Osteoblast (primary cell): ENCODE measurements at places on chromosomes 12 and 14.
A peak's percentile ranks its signal among the peaks of the same experiment; 100 is the strongest.

DNA sequence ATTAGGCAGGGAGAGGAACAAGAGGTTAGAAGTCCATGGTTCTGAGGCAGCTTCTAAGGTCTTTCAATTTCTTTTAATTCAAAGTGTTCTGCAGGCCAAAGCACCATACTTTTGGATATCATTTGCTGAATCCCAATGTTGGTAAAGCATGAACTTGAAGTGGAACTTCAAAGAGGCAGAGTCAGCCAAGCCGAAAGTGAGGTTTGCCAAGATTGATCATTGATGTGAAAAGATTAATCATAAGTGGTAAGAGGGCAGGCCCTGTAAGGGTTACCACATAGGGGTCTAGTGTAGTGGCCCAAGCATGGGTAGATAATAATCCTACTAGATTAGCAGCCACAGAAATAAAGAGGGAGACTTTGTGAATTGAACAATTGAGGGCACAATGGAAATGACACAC lies 191.7 kb upstream of the DIO2 start:
- DNase-seq: no peak

GRCh38 chr14:102505775-102506625 lies 3.6 kb downstream of the ANKRD9 start:
- DNase-seq: peak; percentile 90

DNA sequence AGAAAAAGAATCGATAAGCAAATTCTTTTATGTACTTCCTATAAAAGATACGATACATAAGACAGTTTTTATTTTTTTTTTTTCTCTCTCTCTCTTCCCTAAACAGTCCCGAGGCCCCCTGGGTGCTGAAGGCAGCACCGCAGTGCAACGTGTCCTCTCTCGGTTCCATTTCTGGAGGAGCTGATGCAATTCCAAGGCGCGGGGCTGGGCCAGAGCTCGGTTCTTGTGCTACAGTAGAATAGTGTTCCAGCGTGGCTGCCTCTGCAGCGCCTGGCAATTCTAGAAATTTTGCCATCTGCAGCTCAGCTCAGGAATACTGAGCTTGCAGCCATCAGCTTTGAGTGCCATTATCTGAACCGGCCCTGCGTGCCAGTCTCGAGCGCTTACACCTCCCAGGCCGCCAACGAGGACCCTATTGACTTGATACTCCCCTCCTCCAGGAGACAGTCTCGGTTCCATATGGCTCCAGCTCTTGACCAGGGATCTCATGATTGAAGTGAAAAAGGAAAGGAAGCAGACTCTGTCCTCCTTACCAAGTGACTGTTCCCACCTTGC lies 630 bp downstream of the ALDH1L2 start:
- peak; percentile 80 for DNase-seq

DNA sequence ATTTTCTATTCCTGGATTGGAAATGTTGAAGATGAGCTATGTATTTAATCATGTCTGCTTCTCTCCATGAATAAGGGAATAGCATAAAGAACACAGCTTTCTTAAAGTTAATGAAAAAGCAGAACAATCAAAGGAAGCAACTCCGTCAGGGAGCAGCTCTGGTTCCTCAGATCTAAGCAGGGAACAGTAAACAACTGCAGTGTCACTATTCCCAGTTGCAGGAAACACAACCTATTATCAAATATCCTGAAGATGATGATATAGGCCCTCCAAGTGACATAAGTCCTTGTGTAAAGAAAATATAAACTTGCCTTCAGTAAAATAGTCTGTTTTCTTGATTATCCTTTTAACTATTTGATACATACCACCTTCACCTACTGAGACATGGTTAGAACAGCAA lies 228.1 kb downstream of the KCNC2 start:
- no peak for DNase-seq

DNA sequence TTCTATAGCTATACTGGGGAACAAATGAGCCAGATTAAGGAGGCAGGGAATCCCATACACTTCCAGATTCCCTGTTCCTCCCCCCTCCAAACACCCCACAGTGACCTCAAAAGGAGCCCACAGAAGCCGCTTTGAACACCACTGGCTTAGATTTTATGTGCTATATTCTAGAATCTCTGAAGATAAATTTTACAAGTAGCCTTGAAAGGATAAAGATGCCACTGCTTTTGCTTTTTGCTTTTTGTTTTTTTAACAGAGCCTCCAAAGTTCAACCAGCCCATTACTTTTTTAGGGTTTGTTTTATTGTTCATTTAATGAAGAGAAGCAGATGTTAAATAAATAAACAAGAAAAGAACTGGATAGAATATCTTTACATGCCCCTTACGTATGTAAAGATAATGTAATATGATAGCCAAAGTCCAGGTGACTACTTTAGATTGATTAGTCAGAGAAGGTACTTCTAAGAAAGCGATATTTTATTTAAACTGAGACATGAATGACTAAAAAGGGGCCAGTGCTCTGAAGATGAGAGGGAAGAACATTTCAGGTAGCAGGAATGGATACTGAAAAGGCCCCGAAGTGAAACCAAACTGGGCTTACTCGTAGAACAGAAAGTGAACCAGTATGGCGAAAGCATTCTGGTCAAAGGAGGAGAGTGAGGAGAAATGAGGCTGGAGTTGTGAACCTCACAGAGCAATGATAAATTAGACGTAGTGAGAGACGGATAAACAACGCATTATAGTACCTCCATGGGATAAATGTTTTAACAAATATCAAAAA lies 44.6 kb downstream of the DUSP6 start:
- DNase-seq: no peak

DNA sequence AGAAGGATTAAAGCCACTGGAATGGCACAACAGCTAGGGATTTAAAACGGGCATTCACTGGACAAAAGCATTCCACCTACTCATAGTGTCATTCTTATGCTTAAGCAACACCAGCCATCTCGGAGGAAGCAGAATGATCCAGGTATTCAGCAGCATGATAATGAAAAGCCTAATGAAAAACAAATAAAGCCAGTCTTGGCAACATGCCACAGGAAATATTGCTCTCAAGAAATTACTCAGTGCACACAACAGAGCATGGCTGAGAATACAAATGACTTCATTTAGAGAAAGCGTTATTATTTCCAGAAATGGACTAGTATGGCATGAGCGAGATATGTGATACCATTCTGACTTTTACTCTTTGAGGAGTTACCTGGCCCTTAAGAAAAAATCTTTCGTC lies 442.2 kb downstream of the APAF1 start:
- DNase-seq: no peak

DNA sequence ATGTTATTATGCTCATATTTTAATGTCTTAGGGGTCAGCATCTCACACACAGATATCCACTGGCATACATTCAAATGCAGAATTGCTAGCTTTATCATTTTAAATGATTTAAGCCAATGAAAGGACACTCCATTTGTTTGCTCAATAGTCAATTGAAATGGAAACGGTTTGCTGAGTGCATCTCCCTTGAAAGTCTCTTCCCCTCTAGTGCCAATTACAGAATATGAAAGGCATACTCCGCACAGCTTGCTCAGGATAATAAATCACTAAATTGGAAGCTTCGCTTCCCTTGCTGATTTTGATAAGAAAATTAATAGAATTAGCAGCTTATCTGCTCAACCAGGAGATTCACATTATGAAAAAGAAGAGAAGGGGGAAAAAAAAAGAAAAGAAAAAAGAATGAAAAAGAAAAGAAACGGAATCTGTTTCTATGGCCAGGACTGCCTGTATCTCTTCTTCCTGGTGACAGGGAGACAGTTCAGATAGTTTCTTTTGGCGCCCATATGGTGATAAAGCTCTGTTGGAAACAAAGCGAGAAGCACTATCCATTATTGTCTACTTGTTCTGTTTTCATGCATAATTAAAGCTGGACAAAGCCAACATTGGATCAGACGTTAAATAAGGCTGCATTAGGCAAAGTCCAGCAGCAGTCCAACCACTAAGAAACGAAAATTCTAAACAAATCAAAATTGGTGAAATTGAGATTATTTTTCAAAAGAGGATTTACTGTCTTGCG lies 225.0 kb downstream of the GXYLT1 start:
- no peak for DNase-seq
